ENCODE measurements at places on chromosomes 13 and 19. TPM values are rescaled to one million over a fixed set of nuclear protein-coding genes. Genes with fewer than 3 reads are reported as not detected.

- peak; percentile 92 for DNase-seq
Observed at GRCh38 chr19:7636691-7637373, at the start of gene STXBP2. Gene STXBP2 (plus strand): TSS chr19:7637110. CDS start chr19:7637150, 40 bp downstream.

GRCh38 chr19:6743066-6743465 lies 3.6 kb downstream of the TRIP10 start:
- no peak for DNase-seq

DNA sequence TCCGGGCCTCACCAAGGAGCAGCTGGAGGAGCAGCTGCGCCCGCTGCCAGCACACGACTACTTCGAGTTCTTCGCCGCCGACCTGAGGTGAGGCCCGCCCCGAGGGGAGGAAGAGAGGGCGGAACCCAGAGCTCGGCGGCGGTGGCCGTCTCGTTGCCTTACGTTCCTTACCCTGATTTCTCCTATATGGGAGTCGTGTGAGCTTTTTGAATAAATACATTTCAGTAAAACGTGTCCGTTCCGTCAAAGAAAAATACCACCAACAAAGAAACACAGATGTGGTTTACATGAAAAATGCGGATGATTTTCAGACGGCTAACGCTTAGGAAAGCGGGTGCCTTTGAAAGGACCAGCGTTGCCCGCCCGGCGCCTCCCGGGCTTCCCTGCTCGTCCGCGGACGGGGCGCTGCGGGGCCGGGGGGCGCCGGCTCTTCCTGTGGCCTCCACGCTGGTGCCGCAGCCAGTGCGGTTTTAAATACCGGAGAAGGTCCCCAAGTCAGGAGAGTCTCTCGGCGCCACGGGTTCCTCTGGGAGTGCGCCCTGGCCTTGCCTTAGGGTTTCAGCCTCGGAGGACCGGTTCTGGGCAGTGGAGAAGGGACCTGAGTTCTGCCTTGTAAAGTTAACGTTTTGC lies 755 bp downstream of the UPF3A start:
- DNase-seq, result peak; percentile 85

GRCh38 chr19:44142059-44142433 lies 692 bp downstream of the ZNF234 start:
- DNase-seq, result no peak

The TSKS gene
- total RNA-seq, result 2.0 TPM

The ZNF415 gene
- total RNA-seq, result 11.8 TPM

DNA sequence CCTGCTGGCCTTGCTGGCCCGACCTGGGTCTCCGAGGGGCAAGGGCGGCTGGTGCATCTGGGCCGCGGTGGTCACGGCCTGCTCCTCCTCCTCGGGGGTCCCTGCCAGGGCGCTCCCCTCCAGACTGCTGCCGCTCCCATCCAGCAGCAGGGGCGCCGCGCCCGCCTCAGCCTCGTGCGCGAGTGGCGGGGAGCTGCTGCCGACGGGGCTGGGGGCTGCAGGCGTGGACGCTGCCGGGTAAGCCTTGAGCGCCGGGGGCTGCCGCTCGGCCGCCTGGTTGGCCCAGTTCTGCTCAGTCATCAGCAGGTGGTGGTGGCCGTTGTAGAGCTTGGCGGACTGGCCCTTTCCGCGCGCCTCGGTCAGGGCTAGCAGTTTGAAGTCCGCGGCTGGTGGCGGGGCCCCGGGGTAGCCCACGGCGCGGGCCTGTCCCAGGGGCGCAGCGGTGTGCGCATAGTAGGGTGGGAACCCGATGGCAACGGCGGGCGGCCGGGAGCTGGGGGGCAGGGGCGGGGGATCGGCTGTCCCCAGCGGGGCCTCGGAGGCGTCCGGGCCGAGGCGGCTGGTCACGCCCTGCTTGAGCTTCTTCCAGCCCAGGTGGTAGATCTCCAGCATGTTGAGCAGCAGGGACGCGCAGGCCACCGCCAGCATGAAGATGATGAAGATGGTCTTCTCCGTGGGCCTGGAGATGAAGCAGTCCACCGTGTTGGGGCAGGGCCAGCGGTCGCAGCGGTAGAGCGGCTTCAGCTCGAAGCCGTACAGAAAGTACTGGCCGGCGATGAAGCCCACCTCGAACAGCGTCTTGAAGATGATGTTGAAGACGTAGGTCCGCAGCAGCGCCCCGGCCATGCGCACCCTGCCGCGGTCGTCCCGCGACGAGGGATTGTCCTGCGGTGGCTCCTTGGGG lies 18.6 kb downstream of the GJA3 start:
- DNase-seq, result peak; percentile 62

- no peak for DNase-seq
Observed at GRCh38 chr19:2101417-2102335, 5.0 kb downstream of the IZUMO4 start.

DNA sequence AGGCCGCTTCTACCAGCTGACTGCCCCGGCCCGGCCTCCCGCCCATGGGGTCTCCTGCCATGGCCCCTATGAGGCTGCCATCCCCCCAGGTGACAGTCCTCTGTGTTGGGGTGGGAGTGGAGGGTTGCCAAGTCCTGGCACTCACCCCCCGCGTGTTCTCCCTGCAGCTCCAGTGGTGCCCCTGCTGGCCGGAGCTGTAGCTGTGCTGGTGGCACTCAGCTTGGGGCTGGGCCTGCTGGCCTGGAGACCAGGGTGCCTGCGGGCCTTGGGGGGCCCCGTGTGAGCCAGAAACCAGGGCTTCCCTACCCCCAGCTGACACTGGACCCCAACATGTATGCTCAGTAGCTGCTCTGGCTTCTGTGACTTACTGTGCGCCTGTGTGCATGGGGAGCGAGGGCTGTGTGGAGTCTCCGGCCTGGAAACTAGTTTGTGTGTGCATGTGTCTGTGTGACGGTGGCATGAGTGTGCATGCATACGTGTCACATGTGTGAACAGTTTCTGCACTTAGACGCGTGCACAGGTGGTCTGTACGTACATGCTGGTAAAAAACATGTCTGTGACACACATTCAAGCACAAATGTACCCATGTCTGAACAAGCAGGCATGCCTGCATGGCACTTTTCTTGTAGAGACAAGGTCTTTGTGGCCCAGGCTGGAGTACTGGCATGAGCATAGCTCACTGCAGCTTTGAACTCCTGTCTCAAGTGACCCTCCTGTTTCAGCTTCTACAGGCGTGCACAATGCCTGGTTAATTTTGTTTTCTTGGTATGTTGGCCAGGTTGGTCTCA lies 4.9 kb downstream of the ACP4 start:
- DNase-seq, result no peak

- peak; percentile 80 for DNase-seq
Observed at GRCh38 chr13:47334173-47334572, 437.3 kb upstream of the HTR2A start.

DNA sequence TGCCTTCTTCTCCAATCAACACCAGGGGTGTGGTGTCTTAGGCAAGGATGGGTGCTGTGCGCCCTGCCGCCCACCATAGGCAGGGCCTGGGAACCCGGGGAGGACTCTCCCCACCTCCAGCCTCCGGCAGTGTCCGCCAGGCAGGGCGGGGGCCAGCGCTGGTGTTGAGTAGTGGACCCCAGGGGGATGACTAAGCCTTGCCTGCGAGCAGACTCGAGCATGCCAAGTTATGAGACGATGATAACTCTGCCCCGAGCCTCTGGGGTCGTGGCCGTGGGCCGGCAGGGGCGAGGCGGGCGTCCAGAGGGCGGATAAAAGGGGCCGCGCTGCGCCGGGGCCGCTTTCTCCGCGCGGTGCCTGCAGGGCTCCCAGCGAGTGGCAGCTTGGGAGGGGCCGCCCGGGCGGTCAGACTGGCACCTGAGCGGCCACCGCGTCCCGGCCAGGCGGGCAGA lies at the start of gene MEDAG:
MEDAG (plus strand) TSS at position 340 of the 452 bp plus-strand sequence. CDS start 245 bp downstream, outside the sequence.
- DNase-seq, result peak; percentile 98

The MCF2L gene
- 28.6 TPM for total RNA-seq

DNA sequence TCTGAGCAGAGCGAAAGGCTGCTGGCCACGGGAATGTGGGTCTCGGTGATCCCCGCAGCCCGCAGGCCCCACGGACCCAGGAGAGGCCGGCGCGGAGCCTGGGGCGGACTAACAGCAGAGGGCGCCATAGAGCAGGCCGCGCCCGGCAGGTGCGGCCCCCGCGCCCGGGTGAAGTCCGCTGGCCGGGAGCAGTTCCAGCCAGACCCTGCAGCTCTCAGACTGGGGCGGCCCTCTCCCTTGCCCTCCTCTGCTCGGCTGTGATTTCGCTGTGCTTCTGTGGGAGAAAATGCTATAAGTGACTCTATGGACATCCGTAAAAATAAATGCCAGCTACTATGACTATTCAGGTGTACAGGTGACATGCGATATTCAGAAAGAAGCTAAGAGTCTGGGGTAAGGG lies 37.7 kb downstream of the GSX1 start:
- peak; percentile 85 for DNase-seq

DNA sequence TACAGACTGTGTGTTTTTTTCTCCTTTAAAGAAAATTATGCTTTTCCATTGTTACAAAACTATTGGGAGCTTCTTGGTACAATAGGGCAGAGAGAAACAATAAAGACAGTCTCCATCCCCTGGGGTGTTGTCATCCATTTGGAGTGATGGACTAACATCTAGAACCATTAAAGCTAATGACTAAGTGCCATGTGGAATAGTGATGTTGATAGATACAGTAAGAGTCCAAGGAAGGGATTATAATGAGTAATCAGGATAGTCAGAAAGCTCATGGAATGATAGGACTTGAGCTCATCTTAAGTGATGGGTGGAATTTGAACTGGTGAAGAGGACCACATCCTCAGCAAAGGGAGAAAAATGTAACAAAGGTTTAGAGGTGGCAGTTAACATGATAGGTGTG lies 24.1 kb upstream of the FRY start:
- no peak for DNase-seq

The ELAVL1 gene
- 50.7 TPM for total RNA-seq

DNA sequence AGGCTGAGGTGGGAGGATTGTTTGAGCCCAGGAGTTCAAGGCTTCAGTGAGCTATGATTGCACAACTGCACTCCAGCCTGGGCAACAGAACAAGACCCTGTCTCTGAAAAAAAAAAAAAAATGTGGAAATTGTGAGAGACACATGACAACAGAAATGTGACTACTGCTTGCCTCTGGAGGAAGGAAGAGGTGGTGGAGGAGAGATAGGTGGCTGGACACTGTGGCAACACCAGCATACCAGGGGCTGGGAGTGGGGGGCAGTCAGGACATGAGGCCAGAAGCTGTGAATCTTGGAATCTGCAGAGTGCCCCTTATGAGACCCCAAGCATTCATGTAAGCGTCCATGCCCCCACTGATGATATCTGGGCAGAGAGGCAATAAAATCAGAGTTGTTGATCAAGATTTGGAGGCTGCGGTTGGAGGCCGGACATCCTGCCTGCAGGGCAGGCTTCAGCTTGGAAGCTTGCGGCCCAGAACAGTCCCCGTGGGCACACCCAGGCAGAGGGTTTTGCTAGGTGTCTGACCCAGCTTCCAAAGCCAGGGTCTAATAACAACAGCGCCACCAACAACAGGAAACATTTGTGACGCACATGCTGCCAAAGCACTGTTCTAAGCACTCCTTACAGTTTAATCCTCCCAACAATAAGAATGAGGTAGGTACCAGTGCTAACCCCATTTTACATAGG lies 16.9 kb downstream of the FAM187B start:
- DNase-seq, result no peak

The BCAM gene
- 53.8 TPM for total RNA-seq

- no peak for DNase-seq
Observed at GRCh38 chr19:49362929-49363267, 682 bp upstream of the TEAD2 start.

The ZNF729 gene
- not detected for total RNA-seq

DNA sequence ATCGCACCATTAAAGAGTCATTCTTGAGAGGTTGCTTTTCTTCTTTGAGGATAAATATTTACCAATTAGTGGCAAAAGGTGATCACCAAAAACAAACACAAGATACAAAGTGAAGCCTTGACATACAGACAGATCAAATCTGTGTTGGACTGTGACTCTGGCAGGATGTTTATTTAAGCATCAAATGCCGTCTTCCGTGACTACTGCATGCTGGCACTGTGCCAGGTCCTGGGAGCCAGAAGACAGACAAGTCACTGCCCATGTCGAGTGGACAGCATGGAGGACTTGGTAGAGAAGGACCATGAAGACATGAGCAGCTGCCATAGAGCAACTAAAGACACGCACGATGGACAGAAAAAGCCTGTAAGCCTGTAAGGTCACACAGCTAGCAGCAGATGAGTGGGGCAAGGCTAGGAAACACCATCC lies 92.8 kb upstream of the FARP1 start:
- no peak for DNase-seq

DNA sequence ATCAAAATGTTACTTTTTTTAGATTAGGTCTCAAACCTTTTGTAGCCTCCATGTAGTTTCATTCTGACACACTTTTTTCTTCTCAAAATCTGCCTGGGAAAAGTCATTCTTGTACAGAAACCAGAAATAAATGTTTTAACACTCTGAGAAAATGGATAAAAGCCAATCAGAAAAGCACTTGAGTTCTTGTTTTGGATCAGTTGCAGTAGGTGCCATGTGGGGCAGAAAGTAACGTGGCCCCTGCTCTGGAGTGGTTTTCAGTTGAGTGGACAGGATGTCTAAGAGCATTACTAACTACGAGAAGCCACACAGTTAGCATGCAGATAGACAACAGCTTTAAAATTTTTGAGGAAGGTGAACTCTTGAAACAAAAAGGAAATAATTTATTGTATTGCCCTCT lies 19.1 kb downstream of the GPR183 start:
- no peak for DNase-seq

The IGFL2 gene
- not detected for total RNA-seq

GRCh38 chr19:40619333-40620160 lies 18.4 kb downstream of the LTBP4 start:
- DNase-seq, result no peak

The ZNF135 gene
- 4.1 TPM for total RNA-seq

DNA sequence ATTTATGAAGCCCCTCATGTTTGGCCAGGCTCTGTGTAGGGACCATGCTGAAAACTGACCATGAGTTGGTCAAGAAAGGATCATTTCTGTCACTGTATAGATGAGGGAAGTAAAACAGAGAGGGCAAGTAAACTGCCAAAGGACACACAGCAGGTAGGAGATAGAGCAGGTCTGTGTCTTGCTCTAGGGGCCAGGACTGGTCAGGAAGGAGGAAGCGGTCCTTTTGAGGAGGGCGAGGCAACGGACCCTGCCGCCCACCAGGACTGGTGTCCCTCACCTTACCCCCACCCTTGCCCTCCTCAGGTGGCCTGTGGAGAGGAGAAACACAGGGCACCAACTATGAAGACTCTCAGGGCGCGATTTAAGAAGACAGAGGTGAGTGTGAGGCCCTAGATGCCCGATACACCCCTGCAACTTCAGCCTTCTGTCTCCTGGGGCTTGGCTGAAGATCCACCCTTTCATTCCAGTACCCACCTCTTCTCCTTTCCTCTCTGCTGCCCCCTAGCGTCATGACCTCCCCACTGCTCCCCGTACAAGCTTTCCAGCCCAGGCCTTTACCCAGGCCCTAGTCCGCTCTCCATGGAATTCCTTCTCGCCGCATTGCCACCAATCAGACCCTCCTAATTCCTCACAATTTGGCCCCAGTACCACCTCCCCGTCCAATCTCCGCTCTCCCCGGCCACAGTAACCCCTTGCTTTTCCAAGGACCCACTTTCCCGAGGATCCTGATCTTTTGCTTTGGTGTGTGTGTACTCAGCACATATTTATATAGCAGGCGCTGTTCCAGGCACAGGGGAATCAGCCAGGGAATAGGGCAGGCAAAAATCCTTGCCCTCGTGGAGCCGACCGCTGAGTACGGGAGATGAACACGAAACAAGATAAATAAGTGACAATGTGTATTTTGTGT lies 3.9 kb downstream of the ANKRD24 start:
- peak; percentile 88 for DNase-seq

The ZNF112 gene
- 7.9 TPM for total RNA-seq

The FLT1 gene
- total RNA-seq, result 32.0 TPM

Measured in posterior vena cava (tissue), 2 donors.